ENCODE measurements at places on chromosomes 12 and 14.

DNA sequence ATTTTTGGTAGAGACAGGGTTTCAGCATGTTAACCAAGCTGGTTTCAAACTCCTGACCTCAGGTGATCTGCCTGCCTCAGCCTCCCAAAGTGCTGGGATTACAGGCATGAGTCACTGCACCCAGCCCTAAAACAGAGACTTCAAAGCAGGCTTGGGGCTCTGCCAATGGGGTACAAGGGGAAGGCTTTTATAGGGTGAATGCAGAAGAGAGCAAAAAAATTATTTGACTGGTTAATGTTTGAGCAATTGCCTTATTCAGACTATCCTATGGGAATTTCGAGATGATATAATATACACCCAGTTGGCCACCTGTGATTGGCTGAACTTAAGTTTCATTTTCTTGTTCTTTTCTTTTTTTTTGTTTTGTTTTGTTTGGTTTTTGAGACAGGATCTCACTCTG is 31.5 kb upstream of the ACTN1 start:
- no peak for DNase-seq

DNA sequence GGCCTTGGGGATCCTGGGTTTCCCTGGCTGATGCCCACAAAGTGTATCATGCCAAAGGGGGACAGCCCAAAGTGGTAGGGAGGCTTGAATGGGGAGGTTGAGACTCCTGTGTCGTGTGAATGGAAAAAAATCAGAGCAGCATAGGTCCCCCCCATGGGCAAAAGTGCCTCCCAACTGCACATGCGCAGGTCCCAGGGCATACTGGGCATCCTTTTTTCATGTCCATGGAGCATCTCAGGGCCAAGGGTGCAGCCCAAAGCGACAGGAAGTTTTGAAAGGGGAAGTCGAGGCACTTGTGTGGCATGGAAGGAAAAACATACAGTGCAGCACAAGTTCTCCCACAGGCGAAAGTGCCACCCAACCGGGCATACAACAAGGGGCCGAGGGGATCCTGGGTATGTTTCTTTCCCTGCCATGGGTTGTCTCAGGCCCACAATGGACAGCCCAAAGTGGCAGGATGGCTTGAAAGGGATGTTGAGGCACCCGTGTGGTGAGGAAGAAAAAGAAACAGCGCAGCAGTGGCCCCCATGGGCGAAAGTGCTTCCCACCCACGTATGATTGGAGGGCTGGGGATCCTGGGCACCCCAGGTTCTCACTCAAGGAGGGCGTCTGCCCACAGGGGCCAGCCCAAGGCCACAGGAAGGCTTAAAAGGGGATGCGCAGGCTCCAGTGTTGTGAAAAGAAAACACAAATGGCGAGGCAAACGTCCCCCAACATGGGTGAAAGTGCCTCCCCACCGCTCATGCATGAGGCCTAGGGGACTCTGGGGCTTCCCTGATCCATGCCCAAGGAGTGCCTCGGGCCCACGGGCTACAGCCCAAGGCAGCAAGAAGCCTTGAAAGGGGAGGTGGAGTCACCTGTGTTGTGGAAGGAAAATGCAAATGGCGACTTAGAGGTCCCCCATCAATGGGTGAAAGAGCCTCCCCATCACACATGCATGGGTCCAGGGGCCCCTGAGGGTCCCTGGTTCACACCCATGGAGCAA is 573.7 kb downstream of the ALG10 start:
- no peak for DNase-seq

DNA sequence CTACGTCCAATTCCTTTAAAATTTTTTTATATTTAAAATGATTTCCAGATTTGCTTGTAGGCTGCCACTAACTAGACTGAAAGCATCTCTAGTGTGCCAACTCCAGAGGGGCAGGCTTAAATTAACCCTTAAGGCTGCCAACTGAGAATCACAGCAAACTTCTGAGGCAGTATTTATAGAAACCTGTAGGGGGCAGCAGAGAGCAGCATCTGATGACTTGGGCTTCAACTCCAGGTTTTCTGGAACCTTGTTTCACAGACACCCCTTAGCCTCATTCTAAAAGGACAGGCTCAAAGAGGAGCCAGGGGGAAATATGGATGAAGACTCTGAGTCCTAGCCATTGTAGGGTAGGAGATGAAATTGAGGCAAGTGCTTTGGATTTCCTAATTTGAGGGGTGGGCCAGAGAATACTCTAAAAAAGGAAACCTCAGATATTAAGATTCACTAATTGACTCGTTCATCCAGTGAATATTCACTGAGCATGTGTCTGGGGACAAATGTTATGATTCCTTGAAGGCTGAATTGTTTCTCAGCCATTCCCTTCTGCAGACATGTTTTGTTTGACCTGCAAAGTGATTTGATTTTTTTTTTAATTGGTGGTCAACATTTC is 63.3 kb upstream of the HSPB8 start:
- DNase-seq: no peak

- peak; percentile 7 for DNase-seq
These were observed at the start of gene SLC6A15 for GRCh38 chr12:84912198-84913128. SLC6A15 (minus strand) TSS chr12:84912799; CDS start chr12:84892120, 20,679 bp downstream.

GRCh38 chr12:95790033-95790916 is at the start of gene NTN4:
NTN4 (minus strand) TSS chr12:95790764; CDS start chr12:95790309, 455 bp downstream.
- no peak for DNase-seq

GRCh38 chr12:104578453-104578852 is 121.7 kb downstream of the CHST11 start:
- peak; percentile 44 for DNase-seq

- DNase-seq: no peak
These were observed 26.3 kb upstream of the AMIGO2 start for GRCh38 chr12:47105914-47106674.

DNA sequence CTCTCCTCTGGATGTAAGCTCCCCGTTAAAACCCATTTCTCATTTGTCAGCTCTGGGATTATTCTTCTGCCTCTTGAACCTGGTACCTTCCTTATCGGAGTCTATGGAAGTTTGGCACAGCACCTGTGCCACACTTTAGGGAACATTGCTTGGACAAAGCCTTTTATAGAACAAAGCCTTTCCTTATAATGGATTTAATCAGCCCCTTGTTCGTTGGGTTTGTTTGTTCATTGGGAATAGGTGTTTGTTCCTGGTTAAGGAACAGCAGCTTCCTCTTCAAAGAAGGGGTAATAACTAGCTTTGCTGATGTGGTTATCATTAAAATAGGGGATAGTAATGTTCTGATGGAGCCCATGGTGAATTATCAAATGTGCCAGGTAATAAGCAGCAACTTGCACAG is 70.4 kb downstream of the NRXN3 start:
- no peak for DNase-seq

- DNase-seq: no peak
These were observed 250.1 kb downstream of the DIO2 start for GRCh38 chr14:79961197-79961596.

DNA sequence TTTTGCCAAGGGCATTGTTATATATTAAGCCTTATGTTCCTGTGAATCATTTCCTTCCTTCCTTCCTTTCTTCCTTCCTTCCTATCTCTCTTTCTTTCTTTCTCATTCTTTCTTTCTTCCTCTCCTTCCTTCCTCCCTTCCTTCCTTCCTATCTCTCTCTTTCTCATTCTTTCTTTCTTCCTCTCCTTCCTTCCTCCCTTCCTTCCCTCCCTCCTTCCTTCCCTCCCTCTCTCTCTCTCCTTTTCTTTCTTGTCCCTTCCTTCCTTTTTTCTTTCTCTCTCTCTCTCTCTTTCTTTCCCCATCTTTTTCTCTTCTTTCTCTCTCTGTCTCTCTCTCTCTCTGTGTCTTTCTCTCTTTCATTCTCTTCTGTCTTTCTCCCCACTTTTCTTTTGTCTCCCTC is 226.6 kb downstream of the ETNK1 start:
- no peak for DNase-seq

DNA sequence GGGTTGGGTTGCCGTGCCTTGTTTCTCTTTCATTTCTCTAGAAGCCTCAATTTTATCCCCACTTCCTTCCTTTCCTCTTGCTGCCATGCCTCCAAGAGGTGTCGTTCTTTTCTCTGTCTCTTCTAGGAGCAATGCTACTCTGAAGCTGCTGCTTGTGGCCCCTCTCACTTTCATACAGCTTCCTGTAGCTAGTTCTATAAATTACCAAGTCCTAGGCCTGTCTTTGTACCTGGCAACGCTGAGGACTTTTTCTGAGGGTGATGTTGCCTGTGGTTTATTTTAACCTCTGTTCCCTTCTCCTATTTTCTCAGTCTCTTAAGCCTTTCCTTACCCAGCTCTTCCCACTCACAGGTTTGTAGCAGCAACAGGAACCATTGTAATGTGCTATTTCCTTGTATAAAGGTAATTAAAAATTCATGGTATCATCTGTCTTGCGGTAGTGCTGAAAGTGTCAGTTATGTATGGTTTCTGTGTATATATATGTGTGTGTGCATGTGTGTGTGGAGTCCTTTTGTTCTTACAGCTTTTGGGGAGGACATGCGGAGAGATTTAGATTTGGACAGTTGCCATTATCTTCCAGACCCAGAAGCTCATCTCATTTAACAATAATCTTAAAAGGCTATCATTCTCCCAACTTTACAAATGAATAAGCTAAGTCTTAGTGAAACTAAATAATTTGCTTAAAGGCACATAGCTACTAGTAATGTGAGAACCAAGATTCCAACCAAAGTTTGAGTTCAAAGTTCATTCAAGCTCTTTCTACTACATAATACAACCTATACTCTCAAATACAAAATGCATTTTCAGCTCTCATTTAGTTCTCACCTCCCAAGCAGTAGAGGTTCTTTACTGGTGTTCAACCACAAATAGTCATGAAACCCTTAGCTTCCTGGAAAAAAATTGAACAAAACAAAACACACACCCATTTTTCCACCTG is 43.8 kb downstream of the DDHD1 start:
- no peak for DNase-seq

DNA sequence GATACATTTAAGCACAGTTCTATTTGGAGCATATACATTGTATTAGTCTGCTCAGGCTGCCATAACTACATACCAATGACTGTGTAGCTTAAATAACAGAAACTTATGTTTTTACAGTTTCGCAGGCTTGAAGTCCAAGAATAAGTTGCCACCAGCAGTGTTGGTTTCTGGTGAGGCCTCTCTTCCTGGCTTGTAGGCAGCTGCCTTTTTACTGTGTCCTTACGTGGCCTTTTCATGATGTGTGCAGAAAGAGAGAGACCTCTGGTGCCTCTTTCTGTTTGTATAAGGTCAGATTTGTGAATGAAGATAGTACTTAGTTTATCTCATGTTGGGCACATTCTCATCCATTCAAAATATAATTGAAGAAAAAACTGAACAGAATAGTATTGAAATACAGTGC is 636.6 kb downstream of the FLRT2 start:
- no peak for DNase-seq

DNA sequence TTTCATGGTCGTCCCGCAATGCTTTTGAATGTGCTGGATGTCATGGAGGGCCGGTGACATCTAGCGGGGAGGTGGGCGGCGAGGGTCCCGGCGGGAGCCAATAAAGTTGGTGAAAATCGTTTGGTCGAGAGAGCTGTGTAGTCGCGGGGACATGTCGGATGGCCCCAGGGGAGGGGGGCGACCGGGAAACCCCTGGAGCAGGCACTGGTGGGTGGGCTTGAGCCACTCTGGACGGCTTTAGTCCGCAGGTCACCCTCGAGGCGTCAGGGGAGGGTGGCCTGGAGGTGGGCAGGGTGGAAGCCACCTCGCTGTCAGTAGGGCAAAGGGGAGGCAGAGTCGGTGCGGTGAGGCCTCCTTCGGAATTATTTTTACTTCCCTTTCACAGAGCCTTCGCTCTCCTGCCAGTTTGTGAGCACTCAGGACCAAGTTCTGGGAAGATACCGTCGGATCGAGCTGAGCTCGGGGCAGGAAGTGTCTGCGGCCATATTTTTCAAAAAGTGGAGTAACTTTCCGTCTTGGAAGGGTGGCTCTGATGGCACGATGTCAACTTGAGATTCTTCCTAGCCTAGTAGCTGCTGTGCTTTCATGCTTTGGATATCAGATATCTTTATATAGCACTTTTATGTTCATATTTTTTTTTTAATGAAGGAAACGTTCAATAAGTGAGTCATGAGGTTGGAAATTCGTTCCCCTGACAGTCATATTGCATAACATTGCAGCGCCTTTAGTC is 28.2 kb downstream of the WBP11 start:
- DNase-seq: no peak

GRCh38 chr14:87139299-87139698 is 853.7 kb downstream of the GALC start:
- no peak for DNase-seq

GRCh38 chr12:21165048-21165447 is 34.1 kb downstream of the SLCO1B1 start:
- DNase-seq: no peak

DNA sequence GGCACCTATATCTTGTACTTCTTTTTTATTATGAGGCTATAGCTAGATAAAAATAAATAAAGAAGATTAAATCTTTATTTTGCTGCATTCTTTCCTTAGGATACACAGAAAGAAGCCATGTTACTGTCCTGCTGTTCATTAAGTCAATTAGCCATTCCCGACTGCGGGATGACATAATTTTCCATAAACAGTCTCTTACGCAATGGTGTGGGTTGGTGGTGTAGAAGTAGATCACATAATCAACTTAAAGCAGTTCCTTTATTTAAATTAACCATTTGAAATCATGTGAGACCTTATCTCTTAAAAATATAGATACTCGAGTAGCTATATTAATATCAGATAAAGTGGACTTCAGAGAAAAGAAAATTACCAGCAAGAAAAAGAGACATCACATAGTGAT is 40.2 kb downstream of the TAOK3 start:
- no peak for DNase-seq

DNA sequence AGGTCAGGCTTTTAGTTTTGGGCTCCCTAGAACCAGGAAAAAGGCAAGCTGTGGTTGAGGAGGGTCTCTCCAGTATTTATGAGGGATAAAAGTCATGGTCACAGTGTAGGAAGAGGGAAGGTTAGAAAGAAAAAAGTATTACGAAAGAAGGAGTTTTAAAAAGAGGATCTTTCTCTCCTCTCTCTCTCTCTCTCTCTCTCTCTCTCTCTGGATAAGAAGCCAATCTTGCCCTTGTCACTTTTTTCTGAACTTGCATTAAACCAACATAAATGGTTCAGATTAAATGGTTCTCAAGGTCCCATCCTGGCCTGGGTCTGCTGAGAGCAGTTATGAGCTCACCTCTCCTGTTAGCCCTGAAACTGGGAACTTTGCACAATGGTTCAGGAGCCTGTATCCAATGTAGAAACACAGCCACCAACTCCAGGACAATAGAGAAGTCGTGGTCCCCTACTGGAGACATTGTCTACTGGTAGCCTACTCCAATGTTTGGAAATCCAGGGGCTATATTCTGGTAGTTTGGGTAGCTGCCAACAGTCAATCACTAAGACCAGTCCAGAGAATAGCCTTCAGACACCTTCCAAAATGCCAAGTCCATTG is 131.9 kb downstream of the DAD1 start:
- DNase-seq: no peak

DNA sequence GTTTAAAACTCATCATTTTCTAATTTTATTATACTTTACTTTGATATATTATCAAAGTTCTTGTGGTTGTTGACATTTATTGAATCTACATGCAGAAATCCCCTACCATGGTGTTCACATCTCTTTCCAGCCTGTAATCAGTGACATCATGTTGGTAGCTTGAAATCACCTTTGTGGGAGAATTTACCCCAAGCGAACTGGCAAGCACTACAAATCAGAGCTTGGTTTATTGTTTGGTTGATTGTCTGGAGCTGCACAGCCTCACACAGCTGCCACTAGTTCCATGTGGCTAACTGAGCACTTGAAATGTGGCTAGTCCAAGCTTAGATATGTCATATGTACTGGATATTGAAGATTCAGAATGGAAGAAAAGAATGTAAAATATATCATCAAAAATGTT is 15.4 kb upstream of the KRT5 start:
- DNase-seq: no peak

Measured in stimulated activated CD8-positive, alpha-beta memory T cell treated with anti-CD3 and anti-CD28 coated beads, Interleukin-15, amount 100 ng/mL, for 48 hours (primary cell).